Head of caudate nucleus (tissue), 42 donors: ENCODE measurements at places on chromosomes 1 and 21.

DNA sequence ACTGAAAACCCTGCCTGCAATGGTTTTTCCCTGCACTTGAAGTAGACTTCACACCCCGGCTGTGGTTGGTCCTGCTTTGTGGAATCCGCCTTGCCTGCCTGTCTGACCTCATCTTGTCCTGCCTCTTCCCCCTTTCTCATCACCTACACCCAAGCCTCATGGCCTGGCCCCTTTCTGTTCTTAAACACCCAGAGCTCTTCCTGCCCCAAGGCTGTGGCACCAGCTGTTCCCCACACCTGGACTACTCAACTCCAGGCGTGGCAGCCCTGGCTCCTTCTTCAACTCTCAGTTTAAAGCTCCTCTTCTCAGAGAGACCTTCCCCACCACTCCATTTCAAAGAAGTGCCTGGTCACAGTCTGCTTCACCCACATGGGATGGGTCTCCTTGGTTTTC, 27.0 kb downstream of the KIAA1614 start:
- no peak for DNase-seq

GRCh38 chr21:27339902-27340301, 373.0 kb upstream of the ADAMTS5 start:
- no peak for DNase-seq

- no peak for DNase-seq
Measured at GRCh38 chr1:223161321-223161720, 18.3 kb upstream of the TLR5 start.

DNA sequence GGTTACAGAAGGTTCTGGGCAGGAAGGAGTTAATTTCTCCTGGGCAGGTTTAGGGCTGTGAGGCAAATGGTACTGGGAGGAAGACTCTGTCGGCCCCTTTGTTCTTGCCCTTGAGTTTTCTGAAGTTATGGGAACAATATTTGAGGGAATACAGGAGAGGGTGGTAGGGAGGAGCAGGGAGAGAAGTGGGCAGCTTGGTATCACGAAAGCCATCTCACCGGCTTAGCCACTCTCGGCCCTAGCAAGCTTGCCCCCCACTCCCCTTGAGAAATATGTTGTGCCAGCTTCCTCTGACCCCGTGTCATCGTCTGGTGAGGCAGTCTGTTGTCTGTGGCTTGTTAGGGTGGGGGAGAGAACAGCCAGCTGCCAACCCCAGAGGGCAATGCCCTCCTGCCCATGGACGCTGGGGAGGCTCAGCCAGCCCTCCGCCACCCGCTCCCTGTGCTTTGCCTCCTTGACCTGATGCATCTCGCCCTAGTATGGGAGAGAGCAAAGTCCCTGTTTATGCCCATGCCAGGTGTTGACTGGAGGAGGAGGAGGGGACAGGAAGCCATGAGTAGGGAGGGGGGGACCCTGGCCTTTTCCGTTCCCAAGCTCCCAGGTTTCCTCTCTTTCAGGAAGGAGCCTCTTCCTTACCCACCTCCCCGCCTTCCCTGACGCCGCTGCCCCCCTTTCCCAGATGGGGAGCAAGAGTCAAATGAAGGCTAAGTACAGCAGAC, 1.2 kb downstream of the EFNA1 start:
- peak; percentile 49 for DNase-seq

DNA sequence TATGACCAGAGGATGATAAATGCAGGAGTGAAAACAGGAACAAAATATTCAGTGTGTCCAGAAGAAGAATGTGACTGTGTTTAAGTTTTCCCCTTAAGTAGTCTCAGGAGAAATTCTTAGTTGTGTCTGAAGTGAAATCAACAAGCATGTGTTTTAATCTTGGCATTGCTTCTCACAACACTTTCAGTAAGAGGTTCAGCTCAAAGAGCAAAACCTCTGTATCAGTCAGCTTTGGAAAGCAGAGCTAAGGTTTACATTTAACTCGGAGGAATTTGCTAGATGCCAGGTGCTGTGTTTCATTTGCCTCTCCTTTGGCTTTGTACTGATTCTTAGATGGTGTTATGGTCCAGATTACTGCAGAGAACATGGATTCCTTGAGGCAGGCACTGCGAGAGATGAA, 28.6 kb downstream of the CC2D1B start:
- no peak for DNase-seq
